COLO829 (cell line): ENCODE measurements at places on chromosomes 13 and 19.

- DNase-seq: no peak
Observed at GRCh38 chr19:42427313-42427712, at the start of gene LIPE. Gene LIPE (minus strand): TSS chr19:42427388. CDS start chr19:42427149, 239 bp downstream.

DNA sequence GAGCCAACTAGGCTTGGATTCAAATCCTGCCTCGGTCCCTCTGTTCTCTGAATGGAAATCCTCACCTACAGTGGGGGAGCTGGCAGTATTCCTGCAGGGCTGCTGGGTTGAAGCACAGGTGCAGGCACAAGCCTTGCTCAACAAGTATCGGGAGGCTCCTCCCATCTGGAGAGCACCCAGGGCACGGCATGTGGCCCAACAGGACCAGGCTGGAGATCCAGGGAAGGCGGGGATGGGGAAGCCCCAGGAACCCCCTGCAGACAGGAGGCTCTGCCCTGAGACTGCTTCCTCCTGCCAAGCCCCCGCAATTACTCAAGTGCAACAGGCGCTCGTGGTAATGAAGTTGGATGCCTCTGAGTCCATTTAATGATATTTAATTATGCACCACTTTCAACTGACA is 128.0 kb upstream of the VSTM2B start:
- DNase-seq: no peak

GRCh38 chr19:12969292-12969988 is at the start of gene DAND5:
Gene DAND5 (plus strand): TSS chr19:12969576. CDS start chr19:12969661, 85 bp downstream.
- DNase-seq: no peak

GRCh38 chr13:92984151-92984550 is 242.5 kb upstream of the GPC6 start:
- DNase-seq: no peak

DNA sequence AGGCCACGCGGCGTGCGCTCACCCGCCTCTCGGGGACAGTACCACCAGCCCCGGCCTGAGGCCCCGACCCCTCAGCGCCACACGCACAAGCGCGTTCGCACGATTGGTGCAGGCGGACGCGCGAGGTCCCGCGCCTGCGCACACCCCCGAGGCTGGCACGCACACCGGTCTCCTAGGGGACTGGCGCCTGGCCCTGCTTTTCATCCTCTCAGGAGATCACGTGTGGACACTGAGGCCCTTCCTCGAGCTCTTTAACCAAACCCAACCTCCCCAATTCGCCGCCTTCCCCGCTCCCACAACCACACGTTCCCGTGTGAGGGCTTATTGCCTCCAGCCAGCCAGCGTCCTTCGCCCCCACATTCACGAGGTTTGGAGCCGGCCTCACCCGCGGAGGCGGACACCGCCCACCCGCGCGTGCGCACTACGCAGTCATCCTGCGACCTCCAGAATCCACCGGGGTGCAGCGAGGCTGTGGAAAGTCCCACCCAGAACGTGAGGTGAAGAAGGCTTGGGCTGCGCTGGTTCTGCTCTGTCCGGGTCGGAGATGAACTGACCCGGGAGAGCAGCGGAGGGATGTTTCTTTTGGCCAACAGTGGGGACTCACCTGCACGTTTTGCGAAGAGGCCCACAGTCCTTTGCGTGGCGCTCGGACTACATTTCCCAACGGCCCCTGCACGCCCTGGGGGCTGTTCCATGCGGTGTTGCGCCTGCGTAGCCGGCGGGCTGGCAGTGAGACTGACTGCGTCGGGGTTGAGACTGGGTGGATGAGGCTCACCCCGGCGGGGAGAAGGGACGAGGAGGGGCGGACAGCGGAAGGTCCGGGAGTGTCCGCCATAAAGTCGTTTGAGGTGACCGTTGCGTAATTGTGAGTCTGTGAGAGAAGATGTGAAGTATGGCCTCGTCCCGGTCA is 539 bp upstream of the ZNF667 start:
- DNase-seq: no peak

DNA sequence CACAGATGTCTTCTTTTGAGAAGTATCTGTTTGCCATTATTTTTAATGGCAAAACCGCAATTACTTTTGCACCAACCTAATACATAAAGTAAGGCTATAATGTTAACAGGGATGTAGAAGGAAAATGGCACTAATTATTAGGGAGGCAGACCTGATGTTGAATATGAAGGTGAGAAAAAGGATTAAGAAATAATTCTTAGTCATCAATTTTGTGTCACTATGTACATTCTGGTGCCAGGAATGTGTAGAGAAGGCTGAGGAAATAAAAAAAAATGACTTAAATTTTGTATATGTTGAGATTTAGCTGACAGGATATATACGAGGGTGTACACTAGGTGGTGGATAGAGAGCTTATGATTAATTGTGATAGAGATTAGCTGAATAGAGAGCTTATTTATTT is 12.6 kb downstream of the ZNF585B start:
- no peak for DNase-seq

GRCh38 chr19:5128936-5129389 is 160.1 kb downstream of the KDM4B start:
- DNase-seq: no peak

DNA sequence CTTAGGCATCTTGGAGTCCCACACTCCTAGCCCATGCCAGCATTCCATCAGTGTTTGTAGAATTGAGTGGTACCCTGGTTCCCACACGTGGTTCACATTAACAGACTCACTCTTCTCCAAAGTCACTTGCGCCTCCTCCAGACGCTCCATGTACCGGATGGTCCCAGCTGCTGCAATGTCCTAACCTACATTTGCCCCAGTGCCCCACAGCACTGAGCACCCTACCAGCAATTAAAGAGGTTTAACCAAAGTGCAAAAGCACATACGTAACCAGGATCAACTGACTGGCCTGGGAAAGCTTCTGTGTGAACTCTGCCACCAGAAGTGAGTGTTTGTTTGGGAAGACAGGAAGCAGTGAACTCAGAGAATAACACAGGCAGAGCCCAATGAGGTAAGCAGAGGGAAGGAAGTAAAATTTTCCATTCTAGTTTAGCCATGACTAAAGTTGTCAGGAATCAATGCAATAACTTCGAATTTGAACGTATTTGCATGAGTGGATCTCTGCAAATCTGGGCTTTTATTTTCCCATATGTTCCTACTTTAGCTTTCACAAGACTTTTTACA is 7.3 kb upstream of the MEDAG start:
- DNase-seq: no peak

DNA sequence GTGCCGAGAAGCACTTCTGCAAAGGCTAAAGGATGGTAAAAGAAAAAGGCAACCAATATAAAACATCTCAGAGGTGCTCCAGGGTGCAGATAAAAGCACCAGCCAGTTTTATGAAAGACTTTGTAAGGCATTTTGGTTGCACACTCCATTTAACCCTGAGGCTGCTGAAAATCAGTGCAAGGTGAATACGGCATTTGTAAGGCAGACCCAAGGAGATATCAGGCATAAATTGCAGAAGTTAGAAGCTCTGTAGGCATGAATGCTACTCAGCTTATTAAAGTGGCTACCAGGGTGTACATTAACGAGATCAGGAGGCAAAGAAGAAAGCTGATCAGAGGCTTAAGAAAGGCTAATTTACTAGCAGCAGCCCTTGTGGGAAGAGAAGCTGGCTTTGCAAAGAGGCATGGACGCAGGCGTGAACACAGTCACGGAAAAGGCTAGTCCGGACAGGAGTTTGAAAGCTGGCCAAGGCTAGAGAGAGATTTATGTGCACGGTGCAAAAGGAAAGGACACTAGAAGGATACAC is 99.6 kb downstream of the ZNF429 start:
- DNase-seq: no peak

GRCh38 chr13:68872338-68872737 is 1235.3 kb upstream of the ATXN8OS start:
- DNase-seq: no peak

DNA sequence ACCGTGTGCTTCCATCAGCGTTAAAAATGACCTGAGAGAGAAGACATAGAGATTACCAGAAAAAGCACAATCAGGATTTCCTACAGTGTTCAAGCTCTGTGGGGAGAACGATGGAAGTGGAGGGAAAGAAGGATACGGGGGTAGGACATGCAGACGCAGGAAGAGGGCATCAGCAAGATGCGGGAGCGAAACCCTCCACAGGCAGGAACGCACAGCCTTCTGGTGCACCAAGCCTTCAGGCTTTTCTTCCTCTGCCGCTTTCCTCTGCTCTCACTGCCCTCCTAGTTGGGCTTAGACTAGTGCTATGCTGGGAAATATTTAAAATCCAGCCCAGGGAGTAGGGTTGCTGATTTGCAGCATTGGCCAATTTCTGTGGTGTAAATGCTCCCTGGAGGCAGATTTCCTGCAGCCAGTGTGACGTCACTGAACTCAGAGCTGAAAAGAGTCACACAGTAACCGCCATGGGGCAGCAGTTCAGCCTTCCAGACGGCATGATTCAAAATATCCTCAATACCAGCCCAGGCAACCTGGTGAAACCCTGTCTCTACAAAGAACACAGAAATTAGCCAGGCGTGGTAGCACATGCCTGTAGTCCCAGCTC is 205.1 kb upstream of the SOX1 start:
- DNase-seq: no peak

DNA sequence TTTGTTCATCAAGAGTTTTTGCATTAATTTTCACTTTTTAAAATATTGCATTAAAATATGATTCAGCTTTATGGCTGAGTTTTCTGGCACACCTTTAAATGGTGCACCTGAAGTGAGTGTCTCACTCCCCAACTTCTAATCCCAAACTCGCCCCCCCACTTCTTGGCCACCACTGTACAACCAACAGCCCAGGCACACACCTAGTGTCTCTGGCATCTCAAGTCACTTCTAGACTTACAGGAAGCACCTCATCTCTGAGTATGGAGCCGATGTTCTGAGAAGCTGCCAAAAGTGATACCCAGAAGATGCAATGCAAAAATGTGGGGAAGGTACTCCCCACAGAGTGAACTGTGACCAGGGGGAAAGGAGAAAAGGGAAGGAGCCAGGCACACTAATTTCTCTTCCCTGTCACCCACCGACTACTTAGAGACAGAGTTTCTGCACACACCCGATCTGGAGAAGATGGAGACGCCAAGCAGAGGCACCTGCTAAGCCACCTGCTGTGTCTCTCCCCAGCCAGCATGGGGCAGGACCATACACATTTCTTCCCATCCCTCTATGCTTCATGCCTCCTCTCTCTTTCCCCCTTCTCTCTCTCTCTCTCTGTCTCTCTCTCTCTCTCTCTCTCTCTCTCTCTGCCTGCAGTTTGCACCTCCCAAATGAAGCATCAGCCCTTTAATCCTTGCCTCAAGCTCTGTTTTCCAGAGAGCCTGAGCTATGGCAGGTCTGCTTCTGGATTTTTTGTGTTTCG is 155.3 kb upstream of the ZNF507 start:
- no peak for DNase-seq

DNA sequence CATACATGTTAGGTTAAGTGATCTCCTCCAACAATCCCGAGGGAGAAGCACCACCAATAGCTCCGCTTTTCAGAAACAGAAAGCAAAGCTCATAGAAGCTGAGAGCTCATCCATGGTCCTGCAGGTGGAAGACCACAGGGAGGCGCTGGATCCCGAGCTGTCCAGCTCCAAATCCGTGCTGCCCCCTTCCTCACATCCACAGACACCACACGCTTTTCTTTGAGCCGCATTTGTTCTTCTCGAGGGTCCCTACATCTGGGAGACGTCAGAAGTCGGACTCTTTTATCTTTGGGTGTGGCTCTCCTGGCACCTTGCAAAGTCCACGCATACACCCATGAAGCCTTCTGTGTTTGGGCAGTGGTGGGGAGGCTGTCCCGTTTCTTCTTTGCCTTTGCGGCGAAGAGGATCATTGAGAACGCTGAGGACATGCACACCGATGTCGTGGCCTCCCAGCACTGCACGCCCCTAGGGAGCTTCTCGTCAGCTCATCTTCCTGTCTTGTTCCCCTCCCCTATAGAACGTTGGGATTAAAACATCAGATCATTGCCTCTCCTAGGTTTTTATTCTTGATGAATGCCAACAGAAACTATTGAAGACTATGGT is 184.8 kb downstream of the TEX29 start:
- peak; percentile 24 for DNase-seq

DNA sequence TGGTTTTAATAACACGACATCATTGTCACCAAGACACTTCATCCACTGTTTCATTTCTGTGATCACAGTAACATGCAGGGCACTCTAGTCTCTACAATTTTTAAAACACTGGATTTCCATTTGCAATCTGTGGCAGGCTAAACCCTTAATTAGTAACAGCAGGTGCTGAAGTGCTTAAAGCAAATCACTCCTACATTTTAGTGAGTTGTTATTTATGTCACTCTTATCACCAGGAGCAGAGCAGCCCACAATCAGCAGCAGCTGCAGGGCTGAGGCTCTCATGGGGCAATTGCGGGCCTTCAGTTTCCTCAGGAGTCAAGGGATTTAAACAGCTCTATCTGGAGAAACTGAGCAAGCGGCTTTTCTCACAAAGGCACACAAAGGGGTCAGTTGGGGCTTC is 1.6 kb downstream of the SOHLH2 start:
- DNase-seq: no peak

DNA sequence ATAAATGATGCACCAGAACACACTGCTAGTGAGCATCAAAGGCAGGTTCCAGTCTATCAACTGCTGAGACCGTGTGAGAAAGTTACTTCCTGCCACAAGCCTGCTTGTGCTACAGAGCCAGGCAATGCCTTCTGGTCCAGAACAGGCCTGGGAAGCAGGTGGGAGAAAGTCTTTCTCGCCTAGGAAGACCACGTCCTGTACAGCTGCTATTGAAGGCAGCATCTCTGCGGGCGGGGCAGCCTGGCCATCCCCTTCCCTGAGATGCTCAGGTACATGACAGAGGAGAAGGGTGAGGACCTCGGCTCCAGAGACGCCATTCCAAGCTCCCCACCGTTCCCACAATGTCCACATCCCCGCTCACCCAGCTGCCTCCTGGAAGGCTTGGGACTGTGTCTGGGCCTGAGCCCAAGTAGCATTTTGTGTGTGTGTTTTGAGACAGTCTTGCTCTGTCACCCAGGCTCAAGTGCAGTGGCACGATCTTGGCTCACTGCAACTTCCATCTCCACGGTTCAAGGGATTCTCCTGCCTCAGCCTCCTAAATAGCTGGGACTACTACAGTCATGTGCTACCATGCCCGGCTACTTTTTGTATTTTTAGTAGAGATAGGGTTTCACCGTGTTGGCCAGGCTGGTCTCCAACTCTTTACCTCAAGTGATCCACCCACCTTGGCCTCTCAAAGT is 3.4 kb downstream of the RFX1 start:
- no peak for DNase-seq

GRCh38 chr13:111948811-111949210 is 118.1 kb upstream of the SOX1 start:
- DNase-seq: no peak

DNA sequence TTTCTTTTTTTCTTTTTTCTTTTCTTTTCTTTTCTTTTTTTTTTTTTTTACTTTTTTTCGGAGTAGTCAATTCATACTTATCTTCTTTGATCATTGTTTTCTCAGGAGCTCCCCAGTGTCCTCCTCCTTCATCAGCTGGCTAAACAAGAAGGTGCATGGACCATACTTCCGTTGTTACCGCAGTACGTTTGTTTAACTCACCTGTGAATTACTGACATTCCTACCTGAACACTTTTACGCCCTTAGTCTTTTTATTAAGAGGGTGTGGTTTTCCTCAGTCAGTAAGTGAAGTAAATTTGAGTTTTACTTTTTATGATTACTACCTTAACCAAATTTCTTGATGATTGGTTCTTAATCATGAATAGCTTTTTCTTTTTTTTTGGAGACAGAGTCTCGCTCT is 47.1 kb downstream of the B3GLCT start:
- DNase-seq: no peak
